ENCODE measurements at places on chromosomes 13 and 19.
A peak's percentile ranks its signal among the peaks of the same experiment; 100 is the strongest.

DNA sequence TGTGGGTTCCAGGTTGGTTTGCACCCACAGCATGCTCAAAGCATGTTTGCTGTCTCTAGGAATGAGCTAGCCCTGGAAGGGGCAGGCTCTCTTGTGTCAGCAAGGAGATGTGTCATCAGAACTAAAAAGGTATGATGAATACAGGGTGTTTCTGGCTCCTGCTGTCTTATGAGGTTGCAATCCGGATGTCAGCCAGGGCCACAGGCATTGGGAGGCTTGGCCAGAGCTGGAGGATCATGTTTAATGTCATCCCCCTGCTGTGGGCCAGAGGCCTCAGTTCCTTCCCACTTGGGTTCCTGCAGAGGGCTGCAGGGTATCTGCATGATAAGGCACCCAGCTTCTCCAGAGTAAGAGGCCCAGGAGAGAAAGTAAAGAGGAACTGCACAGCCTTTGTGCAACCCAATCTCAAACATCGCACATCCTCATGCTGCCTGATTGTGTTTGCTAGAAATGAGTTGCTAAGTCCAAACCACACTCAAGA is 193.6 kb downstream of the COL4A1 start:
- peak; percentile 74 for DNase-seq

DNA sequence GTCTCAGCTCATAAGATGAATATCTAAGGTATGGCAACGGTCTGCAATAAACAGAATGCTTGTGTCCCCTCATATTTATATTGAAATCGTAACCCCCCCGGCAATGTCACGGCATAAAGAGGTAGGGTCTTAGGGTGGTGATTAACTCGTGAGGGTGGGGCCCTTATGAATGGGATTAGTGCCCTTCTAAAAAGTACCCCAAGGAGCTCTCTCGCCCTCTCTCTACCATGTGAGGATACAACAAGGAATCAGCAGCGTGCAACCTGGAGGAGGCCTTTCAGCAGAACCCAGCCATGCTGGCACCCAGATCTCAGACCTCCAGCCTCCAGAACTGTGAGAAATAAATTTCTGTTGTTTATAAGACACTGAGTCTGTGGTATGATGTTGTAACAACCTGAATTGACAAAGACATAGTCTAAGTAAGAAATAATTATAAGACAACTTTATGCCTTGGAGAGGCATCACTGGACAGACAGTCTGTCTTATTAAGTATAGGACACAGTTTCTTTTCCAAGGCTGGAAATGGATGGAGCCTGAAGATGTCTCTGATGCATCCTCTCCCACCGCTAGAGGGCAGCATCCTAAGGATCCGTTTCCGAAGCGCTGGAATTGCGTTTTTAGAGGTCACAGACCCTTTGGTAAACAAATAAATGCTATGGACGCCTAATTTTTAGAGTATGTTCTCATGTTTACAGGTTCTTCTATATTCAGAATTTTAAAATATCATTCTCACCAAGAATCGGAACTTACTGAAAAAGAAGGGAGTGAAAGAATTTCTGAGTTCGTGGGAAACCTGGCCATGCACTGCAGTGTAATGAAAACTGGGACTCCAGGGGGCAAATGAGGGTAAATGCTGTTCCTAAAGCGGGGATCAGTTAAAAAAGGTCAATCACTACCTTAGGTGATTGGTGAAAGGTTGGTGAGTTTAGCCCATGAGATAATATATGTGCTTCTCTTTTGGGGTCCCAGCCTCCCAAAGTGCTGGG is 13.3 kb upstream of the LEUTX start:
- peak; percentile 40 for DNase-seq

DNA sequence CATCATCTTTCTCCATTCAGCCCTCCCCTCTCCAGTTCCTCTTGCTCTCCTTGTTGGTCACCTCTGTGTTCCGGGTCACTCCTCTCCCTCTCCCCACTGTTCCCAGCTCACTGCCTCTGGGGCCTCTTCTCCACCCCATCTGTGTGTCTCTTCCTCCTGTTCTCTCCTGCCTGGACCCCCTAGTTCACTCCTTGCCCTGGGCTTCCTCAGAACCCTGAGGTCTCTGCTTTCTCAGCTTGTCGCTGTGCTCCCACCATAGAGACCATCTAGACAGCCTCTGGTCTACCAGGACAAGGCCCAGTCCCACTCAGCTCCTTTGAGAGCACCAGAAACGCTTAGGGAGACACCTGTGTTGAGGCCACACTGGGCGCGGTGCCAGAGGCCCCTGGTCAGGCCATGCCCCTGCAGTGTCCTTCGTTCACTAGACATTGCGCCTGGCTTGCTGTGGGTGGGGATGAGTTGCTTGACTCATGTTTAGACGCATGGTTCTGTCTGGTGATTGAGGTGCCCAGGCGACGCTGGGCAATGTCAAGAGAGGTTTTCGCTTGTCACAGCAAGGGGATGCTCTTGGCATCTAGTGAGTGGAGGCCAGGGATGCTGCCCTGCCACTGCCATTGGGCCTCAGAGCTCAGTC is 4.8 kb downstream of the LENG9 start:
- no peak for DNase-seq

DNA sequence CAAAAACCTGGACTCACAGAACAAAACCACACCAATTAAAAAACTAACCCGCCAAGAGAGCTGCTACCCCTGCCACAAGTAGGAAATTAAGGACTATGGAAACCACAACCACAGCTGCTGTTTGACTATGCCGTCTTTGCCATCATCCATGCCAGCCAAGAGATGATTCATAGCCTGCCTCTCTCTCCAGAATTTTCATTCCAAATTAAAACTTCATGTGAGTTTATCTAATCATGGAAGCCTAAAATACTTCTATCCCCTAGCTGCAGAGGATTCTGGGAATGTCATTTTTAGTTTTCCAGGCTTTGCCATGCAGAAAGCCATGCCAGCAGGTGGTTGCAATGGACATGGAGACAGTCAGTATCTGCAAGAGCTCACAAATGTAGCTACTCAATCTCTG is 27.6 kb upstream of the GTF2F2 start:
- peak; percentile 6 for DNase-seq

- no peak for DNase-seq
Measured at GRCh38 chr19:18477042-18477779, 39.3 kb upstream of the ISYNA1 start.

- DNase-seq, result no peak
Measured at GRCh38 chr19:28535352-28535775, 677.6 kb downstream of the UQCRFS1 start.

GRCh38 chr19:45716359-45717130 is 14.2 kb downstream of the FBXO46 start:
- peak; percentile 60 for DNase-seq

DNA sequence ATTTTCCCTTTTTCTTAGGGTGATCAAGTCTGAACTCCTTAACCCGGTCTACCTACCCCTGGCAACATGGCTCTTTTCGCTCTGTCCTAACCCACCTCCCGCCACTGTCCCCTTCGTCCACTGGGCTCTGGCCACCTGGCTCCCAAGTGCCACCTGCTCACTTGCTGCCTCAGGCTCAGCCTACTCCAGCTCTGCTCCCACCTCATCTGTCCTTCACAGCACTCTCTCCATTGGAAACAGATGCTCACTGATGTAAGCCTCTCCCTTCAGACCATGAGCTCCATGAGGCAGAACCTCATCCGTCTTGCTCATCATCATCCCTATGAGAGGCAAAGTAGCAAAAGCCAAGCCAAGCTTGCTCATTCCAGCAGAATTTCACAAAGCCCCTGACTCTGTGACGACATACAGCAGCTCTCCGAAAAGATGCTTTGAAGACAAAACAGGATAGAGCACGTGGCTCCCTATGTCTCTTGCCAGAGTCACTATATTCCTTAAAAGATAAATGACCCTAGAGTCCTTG is 35.3 kb upstream of the AMER2 start:
- no peak for DNase-seq

- DNase-seq, result no peak
Measured at GRCh38 chr19:58582985-58583384, 9.8 kb upstream of the MZF1 start.

- DNase-seq, result no peak
Measured at GRCh38 chr13:94169454-94170144, 309.9 kb downstream of the DCT start.

- no peak for DNase-seq
Measured at GRCh38 chr19:37593996-37594303, 642 bp downstream of the ZNF571 start.

DNA sequence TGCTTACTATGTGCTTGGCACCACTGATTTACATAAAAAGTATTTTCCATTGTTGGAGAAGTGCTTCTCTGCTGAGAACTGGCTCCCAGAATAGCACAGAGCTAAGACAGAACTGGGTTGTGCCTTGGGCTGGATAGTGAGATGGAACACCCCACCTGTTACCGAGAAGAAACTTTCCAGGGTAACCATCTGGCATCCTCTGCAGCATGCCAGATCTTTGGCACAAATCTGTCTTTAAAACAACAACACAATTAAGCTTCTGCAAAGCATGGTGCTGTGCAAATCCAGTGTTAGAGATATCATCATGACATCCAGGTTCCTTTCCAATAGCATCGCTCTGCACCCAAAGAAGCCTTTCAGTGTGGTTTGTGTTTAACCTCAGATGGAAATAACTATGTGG is 202.5 kb upstream of the RFC3 start:
- DNase-seq, result no peak

- DNase-seq, result no peak
Measured at GRCh38 chr19:33175156-33175782, 18.9 kb upstream of the LRP3 start.

DNA sequence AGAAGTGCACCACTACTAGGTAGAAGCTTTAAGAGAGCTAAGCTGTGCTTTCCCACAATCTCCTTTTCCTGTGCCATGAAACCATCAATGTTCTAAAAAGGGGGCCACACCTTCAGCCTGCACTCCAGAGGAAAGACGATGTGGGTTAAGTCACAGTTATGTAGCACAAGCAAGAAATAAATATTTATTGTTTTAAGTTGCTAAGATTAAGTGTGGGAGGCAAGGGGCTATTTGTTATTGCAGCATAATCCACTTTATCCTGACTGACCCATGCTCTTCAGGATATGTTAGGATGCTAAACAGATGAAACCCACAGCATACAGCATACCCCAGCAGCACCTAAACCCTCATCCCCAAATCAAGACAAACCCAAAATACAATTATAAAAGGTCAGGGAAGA is 64.7 kb downstream of the MBD3L2B start:
- no peak for DNase-seq

GRCh38 chr13:99045396-99045795 is 67.5 kb upstream of the DOCK9 start:
- DNase-seq, result no peak

GRCh38 chr13:108272333-108272732 is 2.8 kb downstream of the TNFSF13B start:
- DNase-seq, result peak; percentile 7
